ENCODE measurements at places on chromosomes 13 and 19. TPM values are rescaled to one million over a fixed set of nuclear protein-coding genes. Genes with fewer than 3 reads are reported as not detected.

DNA sequence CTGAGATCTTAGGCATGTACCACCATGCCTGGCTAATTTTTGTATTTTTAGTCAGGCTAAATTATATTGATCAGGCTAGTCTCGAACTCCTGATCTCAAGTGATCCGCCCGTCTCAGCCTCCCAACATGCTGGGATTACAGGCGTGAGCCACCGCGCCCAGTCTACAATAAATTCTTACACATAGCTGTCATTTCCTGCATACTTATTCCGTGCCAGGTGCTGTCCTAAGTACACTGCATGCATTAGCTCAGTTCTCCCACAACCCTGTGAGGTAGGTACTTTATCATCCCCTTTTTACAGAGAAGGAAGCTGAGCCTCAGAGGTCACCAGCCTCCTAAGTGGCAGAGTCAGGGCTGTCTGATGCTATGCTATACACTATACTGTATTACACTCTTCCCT, 7.2 kb upstream of the RHPN2 start:
- H3K27me3 ChIP-seq, result no peaks in the 10 kb centered on the region
- H3K36me3 ChIP-seq, result no peaks in the 10 kb centered on the region
- no peak overlapping the region for H3K4me3 ChIP-seq
- no peak overlapping the region for H3K27ac ChIP-seq
- no peaks in the 10 kb centered on the region for H3K4me1 ChIP-seq

DNA sequence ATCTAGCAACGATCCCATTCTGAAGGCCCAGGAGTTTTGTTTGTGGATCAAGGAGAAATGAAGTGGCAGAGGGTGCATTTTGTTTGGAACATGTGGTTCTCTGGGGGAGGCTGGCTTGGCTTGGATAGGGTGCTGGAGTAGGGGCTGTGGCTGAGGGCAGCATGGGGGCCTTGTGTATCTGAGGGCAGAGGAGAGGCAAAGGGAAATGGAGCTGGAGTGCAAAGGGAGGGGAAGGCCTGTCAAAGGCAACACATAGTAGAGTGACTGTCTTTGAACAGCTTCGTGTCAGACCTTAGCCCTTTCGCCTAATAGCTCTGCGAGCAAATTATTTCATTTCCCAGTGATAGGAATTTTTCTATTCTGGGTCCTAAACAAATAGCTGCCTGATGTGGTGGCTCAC, 187.2 kb downstream of the KCNRG start:
- DNase-seq, result no peak
- H3K27ac ChIP-seq, result no peak overlapping the region
- no peaks in the 10 kb centered on the region for H3K36me3 ChIP-seq
- H3K4me3 ChIP-seq, result no peak overlapping the region
- no peaks in the 10 kb centered on the region for H3K4me1 ChIP-seq

DNA sequence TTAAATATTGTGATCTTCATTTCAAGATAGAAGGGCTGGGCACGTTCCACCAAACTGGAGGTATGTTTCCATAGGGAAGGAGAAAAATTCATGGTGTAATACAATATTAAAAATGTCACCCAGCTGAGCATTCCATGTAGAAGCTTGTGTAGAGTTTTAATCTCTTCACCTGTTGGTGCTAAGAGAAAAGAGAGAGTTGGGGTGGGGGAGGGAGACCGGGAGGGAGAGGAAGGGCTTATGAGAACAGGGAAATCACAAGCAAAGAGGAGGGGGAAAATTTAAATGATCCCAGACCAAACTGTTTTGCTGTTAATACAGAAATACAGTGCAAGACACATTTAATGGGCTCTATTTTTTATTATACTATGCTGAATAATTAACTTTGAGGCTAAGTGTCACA, 345.8 kb downstream of the ZNF536 start:
- H3K27ac ChIP-seq, result no peak overlapping the region
- no peaks in the 10 kb centered on the region for H3K27me3 ChIP-seq
- no peak overlapping the region for H3K4me3 ChIP-seq
- no peak for DNase-seq

DNA sequence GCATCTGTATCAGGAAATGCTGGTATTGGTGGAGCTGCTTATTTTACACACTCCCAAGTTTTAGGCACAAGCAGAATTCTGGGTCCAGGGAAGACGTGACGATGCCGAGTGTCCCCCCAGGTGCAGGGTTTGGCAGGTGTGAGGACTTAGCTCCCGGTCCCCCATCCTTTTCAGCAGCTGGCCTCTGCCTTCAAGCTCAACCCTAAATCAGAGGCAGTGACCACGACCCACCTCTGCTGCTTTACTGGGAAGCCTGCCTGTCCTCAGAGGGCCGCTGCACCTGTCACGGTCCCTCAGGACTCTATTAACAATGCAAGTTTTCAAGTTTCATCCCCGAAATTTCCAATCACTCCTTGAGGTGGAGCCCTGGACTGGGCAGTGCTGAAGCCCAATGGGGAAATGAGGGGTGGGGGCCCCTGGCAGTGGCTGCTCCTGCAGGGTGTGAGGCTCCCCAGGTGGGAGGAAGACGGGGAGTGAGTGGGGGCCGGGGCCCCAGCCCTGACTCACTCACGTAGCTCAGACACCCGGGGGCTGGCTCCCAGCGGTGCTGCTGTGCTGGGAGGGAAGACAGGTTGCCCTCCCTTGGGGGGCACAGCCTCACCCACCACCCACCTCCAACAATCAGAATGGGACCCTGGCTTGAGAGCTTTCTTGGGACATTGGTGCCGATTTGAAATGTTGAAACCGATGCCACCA, 92.6 kb upstream of the MCF2L start:
- no peaks in the 10 kb centered on the region for H3K27me3 ChIP-seq
- DNase-seq, result no peak
- H3K27ac ChIP-seq, result no peak overlapping the region

- H3K27me3 ChIP-seq, result no peaks in the 10 kb centered on the region
- H3K27ac ChIP-seq, result no peak overlapping the region
- no peaks in the 10 kb centered on the region for H3K4me1 ChIP-seq
- H3K36me3 ChIP-seq, result no peaks in the 10 kb centered on the region
- H3K4me3 ChIP-seq, result no peak overlapping the region
Measured at GRCh38 chr19:51318687-51319648, 7.5 kb downstream of the IGLON5 start.

- DNase-seq, result no peak
- H3K36me3 ChIP-seq, result no peaks in the 10 kb centered on the region
- H3K4me3 ChIP-seq, result no peak overlapping the region
- H3K27me3 ChIP-seq, result no peaks in the 10 kb centered on the region
- no peaks in the 10 kb centered on the region for H3K4me1 ChIP-seq
Measured at GRCh38 chr13:99938635-99939034, 32.9 kb downstream of the ZIC5 start.

The KLK14 gene
- not detected for total RNA-seq

DNA sequence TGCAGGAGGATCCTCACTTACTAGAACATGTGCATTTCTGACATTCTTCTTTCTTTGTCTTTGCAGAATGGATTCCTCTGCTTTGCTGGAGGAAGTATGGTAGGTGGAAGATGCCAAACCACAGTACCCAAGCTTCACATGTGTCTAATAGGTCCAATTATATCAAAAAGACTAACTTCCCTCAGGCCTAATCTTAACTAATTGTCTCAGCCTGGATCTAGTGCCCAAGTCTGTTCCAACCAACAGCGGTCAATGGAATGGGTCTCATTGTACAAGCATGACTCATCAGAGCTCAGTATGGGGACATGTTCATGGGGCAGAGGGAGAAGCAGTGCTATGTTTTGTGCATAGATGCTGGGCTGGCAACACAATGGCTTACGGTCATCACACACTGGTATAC, 81.6 kb upstream of the CSNK1A1L start:
- H3K4me3 ChIP-seq, result no peak overlapping the region
- H3K4me1 ChIP-seq, result no peaks in the 10 kb centered on the region
- H3K27me3 ChIP-seq, result no peaks in the 10 kb centered on the region
- DNase-seq, result no peak
- H3K36me3 ChIP-seq, result no peaks in the 10 kb centered on the region
- H3K27ac ChIP-seq, result no peak overlapping the region

The TEX29 gene
- not detected for total RNA-seq

- H3K4me3 ChIP-seq, result no peak overlapping the region
- no peaks in the 10 kb centered on the region for H3K27me3 ChIP-seq
- DNase-seq, result no peak
- H3K4me1 ChIP-seq, result no peaks in the 10 kb centered on the region
- H3K36me3 ChIP-seq, result no peaks in the 10 kb centered on the region
Measured at GRCh38 chr19:2858864-2859263, 8.3 kb upstream of the ZNF556 start.

DNA sequence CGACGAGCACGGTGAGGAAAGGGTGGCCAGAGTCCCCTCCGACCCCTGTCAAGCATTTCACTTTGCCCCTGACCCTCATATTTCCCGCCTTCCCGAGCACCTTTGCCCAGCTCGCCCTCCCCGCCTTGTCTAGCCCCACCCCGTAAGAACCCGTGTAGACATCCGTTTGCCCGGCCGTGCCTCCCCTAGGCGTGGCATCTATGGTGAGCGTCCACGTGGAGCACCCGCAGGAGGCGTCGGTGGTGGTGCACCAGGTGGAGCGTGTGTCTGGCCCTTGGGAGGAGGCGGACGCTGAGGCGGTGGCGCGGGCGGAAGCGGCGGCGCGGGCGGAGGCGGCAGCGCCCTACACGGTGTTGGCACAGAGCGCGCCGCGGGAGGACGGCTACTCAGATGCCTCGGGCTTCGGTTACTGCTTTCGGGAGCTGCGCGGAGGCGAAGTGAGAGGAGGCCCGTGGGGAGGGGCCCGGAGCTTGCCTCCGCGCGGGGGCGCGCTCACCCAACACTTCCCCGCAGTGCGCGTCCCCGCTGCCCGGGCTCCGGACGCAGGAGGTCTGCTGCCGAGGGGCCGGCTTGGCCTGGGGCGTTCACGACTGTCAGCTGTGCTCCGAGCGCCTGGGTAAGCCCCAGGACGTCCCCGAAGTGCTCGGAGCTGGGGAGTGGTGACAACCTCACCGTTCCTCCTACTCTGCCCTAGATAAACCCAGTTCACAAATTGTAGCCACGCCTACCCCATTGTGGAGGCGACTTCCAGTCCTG, 4.2 kb downstream of the LTBP4 start:
- no peaks in the 10 kb centered on the region for H3K36me3 ChIP-seq
- peaks cover 5% of the 10 kb centered on the region for H3K27me3 ChIP-seq
- peak; percentile 48 for DNase-seq
- H3K27ac ChIP-seq, result no peak overlapping the region
- peak overlapping the region; percentile 71 for H3K4me3 ChIP-seq
- peaks cover 27% of the 10 kb centered on the region for H3K4me1 ChIP-seq

DNA sequence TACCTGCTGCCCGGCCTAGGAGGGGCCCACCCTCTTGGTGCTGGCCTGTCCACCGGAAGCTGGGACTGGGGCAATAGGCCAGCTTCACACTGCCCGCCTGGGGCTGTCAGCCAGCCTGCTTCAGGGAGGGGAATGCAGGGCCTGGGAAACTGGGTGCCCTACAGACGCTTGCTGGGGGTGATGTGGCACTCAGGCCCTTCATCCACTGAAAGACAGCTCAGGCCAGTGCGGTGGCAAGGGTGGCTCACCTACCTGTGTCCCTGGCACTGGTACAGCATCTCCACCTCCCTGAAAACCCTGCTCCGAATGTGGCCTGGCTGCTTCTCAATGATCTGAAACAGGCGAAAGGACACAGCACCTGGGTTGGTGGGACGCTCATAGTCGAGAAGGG, 7.8 kb downstream of the MKNK2 start:
- H3K36me3 ChIP-seq, result peaks cover 26% of the 10 kb centered on the region
- DNase-seq, result no peak
- peaks cover 44% of the 10 kb centered on the region for H3K4me1 ChIP-seq
- peak overlapping the region; percentile 67 for H3K4me3 ChIP-seq
- no peaks in the 10 kb centered on the region for H3K27me3 ChIP-seq
- H3K27ac ChIP-seq, result peak overlapping the region; percentile 89

GRCh38 chr19:43561139-43561970, 14.0 kb downstream of the XRCC1 start:
- H3K27me3 ChIP-seq, result no peaks in the 10 kb centered on the region
- DNase-seq, result no peak
- no peak overlapping the region for H3K4me3 ChIP-seq
- H3K36me3 ChIP-seq, result no peaks in the 10 kb centered on the region
- H3K27ac ChIP-seq, result no peak overlapping the region

- DNase-seq, result no peak
- H3K27me3 ChIP-seq, result no peaks in the 10 kb centered on the region
- no peak overlapping the region for H3K27ac ChIP-seq
- H3K36me3 ChIP-seq, result peaks cover 3% of the 10 kb centered on the region
- no peak overlapping the region for H3K4me3 ChIP-seq
Measured at GRCh38 chr19:47651132-47651531, 42.2 kb downstream of the BICRA start.

DNA sequence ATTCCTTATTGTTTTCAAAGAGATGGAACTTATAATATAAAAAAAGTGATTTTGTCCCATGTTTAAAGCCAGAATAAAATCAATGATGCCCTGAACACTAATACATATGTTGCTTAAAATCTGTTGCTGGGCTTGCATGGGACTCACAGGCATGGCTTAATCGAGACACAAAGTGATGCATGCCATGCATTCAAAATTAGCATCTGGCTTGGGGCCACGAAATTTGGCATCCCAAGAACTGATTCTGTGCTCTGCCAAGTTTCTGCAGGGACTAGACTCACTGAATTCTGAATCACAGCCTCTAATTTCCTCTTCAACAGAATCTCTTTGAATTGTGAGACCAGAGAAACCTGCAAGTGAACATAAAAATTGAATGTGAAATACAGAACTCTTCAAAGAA, 109.2 kb downstream of the PCDH17 start:
- no peaks in the 10 kb centered on the region for H3K27me3 ChIP-seq
- DNase-seq, result no peak
- H3K27ac ChIP-seq, result no peak overlapping the region
- H3K36me3 ChIP-seq, result no peaks in the 10 kb centered on the region

- no peaks in the 10 kb centered on the region for H3K4me1 ChIP-seq
- H3K27me3 ChIP-seq, result no peaks in the 10 kb centered on the region
- DNase-seq, result no peak
- no peak overlapping the region for H3K4me3 ChIP-seq
- H3K27ac ChIP-seq, result no peak overlapping the region
Measured at GRCh38 chr13:112983428-112984196, 14.6 kb downstream of the MCF2L start.

DNA sequence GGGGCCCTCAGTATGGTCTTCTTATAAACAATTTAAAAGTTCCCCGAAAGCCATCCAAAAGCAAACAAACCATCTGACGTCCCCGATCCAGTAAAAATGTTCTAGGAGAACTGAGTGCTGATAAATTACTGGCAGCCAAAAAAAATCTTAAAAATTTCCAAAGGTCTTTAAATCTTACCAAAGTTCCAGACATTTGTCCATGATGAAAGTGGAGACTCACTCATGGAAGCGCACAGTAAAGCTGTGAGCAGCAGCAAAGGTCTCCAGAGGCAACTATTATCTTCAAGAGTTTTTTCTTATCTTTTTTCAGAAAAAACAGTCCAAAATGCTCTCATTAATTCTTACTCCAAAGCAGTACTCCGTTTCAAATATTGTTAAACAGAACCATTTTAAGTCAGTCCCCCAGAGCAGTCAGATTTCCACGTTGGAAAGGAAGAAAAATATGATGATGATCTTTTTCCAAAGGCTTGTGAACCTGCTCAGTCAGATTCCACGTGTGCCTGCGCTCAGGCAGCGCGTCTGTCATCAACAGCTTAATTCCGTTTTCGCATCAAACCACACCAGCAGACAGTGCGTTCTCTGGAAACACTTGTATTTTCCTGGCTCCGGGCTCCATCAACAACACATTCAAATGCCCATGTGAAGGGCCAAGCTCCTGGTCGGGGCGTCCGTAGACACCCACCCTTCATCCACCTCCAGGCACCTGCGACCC, 85.4 kb downstream of the COL4A1 start:
- no peak overlapping the region for H3K27ac ChIP-seq
- H3K4me1 ChIP-seq, result no peaks in the 10 kb centered on the region
- H3K27me3 ChIP-seq, result no peaks in the 10 kb centered on the region
- no peak overlapping the region for H3K4me3 ChIP-seq
- no peaks in the 10 kb centered on the region for H3K36me3 ChIP-seq

The NLRP4 gene
- not detected for total RNA-seq

GRCh38 chr19:5281588-5281987, 59.0 kb downstream of the PTPRS start:
- DNase-seq, result no peak
- H3K27ac ChIP-seq, result no peak overlapping the region
- no peaks in the 10 kb centered on the region for H3K27me3 ChIP-seq
- no peaks in the 10 kb centered on the region for H3K4me1 ChIP-seq

The KIRREL2 gene
- total RNA-seq, result not detected

All from GM12878 (cell line).